Activated CD4-positive, alpha-beta T cell treated with anti-CD3 and anti-CD28 coated beads, Interleukin-2, amount 10 ng/mL, durations not matched to agents 7 days and 5 days (primary cell): ENCODE measurements at places on chromosomes 2 and 18.

- DNase-seq, result no peak
These were observed 1044.3 kb upstream of the KLHL29 start for GRCh38 chr2:22340716-22341115.

- DNase-seq, result no peak
These were observed 20.6 kb upstream of the CNOT11 start for GRCh38 chr2:101231937-101232730.

GRCh38 chr2:172350839-172351479 lies 76.4 kb upstream of the ITGA6 start:
- DNase-seq, result no peak

- no peak for DNase-seq
These were observed 330.5 kb downstream of the KCNS3 start for GRCh38 chr2:18208956-18209355.

GRCh38 chr2:41068740-41069139 lies 616.9 kb upstream of the SLC8A1 start:
- DNase-seq, result no peak

- no peak for DNase-seq
These were observed 108.8 kb upstream of the FOSL2 start for GRCh38 chr2:28283861-28284260.

DNA sequence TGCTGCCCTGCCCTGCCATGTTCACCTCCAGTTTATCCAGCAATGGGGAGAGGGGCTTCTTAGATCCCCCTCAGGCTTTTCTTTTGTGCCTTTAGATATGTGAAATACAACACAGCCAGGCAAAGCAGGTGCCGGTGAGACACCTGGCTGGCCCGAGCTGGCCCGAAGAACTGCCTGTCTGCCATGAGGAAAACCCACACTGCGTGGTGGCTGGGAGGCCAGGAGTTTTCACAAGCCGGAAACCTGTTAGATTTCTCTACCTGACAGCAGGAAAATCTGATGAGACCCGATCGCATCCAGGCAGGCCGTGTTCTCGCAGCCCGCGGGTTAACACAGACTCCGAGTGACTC lies 5.7 kb upstream of the GAL3ST2 start:
- no peak for DNase-seq

DNA sequence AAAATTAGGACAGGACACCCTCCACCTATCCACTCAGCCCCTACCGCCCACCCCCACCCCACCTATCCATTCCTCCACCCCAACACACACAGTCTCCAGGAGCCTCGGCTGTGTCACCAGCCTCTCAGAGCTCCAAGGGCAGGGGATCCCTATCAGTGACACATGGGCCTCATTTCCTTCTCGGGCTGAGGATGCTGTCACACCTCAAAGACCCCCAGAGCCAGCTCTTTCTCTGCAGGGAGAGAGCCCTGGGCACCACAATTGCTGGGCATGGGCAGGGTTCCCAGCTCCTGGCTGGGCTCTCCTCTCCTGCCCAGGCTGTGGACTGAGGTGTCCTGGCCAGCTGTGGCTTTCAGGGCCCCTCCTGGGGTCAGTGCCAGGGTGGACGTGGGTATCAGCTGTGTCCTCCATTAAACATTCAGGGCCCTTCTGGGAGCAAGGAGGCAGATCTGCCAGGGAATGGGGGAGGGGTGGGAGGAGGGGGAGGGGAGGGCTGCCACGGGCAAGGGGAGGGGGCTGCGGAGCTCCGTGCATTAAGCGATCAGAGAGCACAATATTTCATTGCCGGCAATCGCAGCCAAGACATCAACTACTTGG lies 14.3 kb upstream of the ECEL1 start:
- DNase-seq, result no peak

- DNase-seq, result no peak
These were observed 463.7 kb upstream of the RGPD4 start for GRCh38 chr2:107362993-107363392.

DNA sequence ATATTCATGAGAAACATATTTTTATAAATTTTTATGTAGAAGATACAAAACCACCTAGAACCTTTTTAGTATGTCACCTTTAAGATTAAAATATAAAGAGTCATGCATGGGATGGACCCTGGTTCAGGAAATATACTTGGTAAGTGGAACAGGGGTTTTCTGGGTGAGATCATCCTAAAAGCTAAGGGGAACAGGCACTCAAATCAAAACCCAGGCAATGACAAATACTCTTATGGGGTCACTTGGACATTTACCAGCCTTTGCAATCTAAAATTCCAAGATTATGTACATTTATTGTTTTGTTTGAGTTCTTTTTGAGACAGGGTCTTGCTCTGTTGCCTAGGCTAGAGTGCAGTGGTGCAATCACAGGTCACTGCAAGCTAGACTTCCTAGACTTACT lies 65.8 kb downstream of the SGPP2 start:
- DNase-seq, result no peak

DNA sequence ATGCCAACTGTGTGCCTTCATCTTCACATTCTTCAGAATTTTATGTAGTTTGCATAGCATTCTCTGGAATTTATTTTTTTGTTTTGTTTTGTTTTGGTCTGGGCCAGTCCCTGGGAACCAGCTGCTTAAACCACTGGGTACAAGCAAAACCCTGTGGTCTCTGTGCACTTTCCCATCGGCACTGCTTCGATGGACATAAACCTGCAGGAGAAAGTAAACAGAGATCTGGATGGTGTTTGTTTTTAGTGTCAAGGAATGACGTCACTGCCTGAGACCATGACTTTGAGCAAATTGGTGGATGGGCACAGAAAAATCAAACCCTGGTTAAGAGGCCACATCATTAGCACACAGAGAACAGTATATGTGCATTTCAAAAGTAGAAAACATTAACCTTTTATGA lies 64.7 kb upstream of the RASGRP3 start:
- DNase-seq, result no peak

DNA sequence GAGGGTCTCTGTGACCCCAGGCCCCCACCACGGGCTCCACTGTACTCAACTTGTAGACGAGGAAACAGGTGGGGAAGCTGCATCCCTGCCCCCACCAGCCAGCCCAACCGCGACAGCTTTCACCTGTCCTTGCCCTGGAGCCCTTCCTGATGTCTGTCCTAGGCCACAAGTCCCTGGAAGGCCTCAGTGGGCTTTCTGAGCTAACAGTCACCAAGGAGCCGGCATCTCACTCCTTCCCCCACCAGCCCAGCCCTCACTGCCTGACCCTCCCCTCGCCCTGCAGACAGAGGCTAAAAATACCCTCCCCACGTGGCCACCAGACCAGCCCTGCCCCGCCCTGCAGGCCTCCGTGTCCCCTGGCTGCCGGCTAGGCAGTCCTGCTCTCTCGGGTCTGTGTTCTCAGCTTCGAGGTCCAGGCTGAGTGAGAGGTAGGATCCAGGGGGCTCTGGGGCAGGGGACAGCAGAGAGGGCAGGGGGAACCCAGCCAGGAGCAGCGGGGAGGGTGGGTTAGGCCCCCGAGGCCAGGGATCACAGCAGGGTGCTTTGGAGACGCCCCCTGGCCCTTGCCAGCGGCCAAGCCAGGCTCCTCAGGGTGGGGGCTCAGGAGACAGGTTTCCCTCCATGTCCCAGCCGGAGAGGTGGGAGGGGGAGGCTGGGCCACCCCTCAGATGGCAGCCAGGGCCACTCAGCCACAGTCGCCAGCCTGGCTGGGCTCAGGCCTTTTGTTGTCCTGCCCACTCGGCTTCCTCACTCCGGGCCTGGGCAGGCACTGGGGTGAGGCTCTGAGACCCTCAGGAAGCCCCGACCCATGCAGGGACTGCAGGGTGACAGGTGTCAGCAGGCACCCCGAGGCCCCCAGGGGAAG lies at the start of gene KLHL30:
Gene KLHL30 (plus strand): TSS at position 338 of the 865 bp plus-strand sequence. CDS start 2,087 bp downstream, outside the sequence.
- no peak for DNase-seq

- DNase-seq, result peak; percentile 74
These were observed 68.0 kb downstream of the ZFP36L2 start for GRCh38 chr2:43158259-43158880.

DNA sequence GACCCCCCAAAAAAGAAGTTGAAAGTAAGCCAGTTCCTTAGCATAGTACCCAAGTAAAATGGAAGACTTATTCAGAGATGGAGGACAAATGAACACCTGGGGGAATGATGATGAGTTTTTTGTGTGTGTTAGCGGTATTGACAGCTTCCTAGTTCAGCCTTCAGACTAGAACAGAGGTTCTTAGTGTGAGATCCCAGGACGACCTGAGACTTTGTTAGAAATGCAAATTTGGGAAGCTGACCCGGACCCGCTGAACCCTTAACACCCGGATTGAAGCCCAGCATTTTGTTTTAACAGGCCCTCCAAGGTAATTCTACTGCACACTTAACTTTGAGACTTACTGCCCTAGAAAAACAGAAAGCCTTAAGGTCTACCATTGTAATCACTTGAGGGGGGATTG lies 20.3 kb downstream of the SPOPL start:
- no peak for DNase-seq

GRCh38 chr2:8684878-8685696 lies 3.2 kb downstream of the ID2 start:
- peak; percentile 48 for DNase-seq

GRCh38 chr2:178409261-178409660 lies 41.7 kb downstream of the PRKRA start:
- no peak for DNase-seq

DNA sequence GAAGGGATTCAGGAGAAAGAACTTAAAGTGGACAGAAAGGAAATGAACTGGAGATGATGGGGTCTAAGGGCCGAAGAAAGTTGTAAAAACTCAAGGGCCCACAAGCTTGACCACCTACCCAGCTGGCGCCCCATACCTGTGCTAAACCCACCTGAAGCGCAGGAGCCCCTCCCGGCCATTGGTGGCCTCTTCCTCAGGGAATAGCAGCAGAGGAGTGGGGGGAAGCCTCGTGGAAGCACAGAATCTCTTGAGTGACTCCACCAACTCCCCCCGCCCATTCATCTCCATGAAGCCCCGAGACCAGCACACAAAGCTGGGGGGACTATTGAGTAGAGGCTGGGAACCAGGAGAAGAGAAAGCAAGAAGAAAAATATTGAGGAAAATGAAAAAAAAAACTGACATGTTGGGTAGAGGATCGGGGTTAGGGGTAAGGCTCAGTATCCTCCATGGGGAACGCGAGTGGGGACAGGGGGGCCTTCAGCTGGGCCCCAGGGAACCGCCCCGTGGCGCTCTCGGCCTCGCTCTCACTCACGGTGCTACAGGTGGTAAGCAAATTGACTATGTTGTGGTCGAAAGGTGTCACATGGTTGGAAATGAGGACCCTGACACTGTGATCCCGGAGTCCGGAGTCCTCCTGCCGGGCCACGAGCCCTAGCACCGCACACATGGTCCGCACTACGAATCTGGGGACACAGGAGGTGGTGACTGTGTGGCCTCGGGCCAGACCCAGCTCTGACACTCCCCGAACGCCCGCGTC lies 728 bp downstream of the AUP1 start:
- no peak for DNase-seq

DNA sequence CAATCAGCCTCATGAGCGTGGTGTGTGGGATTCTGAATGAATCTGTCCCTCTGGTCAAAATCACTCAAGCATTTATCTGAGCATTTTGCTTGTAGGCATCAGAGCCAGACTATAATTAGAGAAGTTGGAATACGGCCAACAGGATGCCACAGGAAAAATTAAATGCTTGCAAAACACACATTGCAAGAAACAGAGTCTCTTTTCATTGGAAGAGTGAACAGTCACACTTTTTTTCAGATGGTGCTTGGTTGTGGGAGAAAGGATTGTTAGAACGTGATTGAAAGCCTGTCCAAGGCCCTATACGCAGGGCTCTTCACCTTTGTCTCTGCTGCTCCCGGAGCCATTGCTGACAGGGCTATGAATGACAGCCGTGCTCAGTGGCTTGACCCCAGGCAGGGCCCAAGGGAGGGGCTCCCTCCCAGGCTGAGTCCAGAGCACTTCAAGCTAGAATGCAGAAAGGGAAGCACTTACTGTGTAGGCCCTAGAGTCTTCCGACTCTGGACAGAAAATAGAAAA lies 59.8 kb downstream of the SNTG2 start:
- no peak for DNase-seq
